ENCODE measurements at places on chromosomes 6 and 20.

- DNase-seq: no peak
Observed at GRCh38 chr20:36852187-36852586, 23.8 kb upstream of the TLDC2 start.

DNA sequence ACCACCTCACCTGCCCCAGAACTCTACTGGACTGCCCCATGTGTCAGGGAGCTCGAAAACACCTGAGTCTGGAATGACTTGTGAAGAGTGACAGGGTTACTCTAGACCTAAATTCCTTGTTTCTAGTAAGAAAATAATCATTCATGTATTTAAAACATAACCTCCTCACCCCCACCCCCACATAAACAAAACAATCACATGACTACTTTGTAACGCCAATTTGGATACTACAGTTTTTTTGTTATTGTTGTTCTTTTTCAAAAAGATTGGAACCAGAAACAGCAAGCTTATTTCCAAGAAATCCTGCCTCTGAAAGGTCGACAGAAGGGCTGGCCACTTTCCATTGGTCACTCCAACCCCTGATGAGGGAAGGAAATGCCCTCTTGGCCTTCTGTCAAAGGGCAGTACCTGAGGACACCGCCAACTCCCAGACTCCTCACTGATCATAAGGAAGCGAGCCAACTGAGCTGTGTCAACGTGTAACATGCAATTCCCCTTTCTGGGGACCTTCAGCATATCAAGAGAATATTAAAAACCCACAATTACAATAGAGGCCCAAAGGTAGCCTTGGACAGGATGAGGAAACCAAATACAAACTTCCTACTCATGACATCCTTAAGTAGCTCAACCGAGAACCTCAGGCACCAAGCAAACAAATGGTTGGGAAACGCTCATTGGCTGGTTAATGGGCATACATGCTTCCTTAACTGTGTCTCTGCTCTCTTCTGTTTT is 2.6 kb downstream of the MCUR1 start:
- DNase-seq: no peak

GRCh38 chr20:32157611-32158010 is 48.1 kb downstream of the TM9SF4 start:
- DNase-seq: no peak

DNA sequence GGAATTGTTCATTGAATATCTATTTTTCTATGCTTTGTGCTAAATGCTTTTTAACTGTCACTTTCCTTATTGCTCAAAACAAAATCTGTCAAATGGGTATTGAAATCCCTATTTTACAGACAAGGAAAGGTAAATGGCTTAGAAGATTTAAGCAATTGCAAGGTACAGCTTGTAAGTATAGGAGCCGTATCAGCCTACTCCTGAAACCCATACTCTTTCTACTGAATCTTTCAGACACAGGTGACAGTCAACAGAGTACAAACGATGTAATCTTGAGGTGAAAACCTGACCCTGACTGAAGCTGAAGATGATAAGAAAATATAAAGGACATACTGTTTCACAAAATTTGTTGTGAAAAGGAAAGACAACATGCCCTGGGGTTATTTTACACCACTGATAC is 7.0 kb upstream of the COX7A2 start:
- DNase-seq: no peak

GRCh38 chr20:57079031-57080005 is 187.1 kb downstream of the BMP7 start:
- no peak for DNase-seq

DNA sequence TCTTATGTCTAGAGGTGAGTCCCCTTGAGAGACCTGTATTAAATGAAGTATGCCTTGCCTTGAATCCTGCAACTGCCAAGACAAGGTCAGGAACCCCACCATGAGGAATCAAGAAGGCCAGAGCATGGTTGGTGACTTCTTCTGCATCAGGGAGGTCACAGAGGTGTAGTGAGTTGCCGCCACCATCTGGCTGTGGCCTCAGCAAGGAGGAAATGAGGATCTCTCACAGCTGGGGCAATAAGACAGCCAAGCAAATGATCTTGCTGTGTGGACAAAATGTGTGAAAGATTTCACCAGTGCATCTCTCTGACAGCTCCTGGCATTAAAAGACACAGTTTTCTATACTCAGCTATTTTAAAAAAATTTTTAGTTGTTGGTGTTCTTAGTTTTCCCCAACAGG is 611.0 kb downstream of the DOK5 start:
- DNase-seq: no peak

DNA sequence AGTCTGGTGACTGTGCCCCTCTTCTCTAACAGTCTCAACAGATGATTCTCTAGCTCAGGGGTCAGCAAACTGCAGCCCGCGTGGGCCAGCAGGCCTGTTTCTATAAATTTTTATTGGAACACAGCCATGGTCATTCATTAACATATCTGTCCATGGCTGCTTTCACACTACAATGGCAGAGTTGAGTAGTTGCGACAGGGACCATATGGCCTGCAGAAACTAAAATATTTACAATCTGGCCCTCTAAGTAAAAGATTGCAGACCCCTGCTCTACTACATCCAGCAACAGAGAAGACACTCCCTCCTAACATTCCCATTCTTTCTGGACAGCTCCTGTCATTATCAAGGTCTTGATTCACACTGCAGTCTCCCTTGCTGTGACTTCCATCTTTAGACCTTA is 45.2 kb downstream of the PLAGL2 start:
- no peak for DNase-seq

GRCh38 chr20:57190536-57191264 is 75.7 kb downstream of the BMP7 start:
- no peak for DNase-seq

DNA sequence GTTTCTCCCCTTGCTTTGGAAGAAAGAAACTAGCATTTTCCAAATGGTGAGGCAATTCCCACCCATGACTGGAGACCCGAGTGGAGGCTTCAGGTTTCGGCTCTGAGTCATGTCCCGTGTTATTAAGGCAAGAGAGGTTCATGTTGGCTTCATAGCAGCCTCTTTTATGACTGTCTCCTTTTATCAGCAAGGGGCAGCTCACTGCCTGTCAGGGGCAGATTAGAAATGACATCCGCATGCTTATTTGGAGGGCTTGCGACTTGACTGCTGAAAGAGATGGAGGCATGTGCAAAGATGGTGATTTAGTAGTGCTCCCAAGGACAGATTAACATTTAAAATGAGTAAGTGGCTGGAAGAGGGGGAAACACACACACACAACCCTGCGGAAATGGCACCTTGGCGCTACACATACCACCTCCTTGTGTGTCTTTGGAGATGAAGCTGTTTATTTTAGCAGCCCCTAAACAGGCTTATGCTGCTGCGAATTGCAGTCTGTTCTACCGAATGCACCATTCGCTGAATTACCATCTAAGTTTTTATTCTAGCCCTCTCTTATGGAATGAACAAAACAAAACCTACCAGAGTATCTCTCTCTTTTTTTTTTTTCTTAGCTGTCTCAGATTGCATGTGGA is 52.1 kb upstream of the VSTM2L start:
- no peak for DNase-seq
